ENCODE measurements at places on chromosomes 4 and X.
A peak's percentile ranks its signal among the peaks of the same experiment; 100 is the strongest.

- DNase-seq: no peak
Observed at GRCh38 chrX:129600981-129601424, 53.8 kb downstream of the APLN start.

GRCh38 chr4:162101337-162101736 is 62.5 kb downstream of the FSTL5 start:
- DNase-seq: no peak

GRCh38 chr4:156138781-156139280 is 185.2 kb upstream of the CTSO start:
- no peak for DNase-seq

- DNase-seq: no peak
Observed at GRCh38 chr4:59818656-59819055, 1381.5 kb upstream of the ADGRL3 start.

DNA sequence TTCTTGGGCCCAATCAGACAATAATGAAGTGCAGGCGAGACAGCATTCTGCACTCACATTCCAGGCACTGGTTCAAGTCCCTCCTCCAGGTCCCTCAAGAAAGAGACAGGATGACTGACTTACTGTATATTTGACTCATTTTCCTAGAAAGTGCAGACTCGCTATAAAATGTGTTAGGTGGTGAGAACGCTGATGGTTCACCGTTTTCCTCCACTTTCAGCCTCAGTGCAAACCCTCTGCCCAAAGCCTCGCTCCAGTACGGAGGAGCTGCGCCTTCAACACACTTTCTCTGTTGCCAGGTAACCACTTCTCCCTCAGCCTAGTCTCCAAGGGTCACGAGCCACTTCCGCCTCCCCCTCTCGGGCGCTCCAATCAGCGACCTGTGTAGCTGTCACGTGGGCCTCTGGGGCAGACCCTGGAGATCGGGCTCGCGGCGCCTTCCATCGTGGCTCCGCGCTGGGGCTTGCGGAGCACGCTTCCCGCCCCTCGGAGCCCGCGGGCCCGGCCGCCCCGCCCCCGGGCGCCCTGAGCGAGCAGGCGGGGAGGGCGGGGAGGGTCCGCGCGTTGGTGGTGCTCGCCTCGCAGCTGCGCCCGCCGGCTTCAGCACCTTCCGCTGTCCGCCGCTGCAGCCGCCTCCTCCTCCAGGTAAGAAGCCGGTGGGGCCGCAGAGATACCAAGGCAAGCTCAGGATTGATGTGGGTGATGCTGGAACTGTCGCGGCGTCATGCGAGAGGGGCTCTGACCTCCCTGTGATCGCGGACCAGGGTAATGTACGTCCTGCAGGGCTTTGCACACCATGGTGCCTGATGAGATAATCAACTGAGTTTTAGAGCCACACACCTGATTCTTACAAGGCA is at the start of gene WDR17:
Gene WDR17 (plus strand): TSS at position 407 of the 857 bp plus-strand sequence. CDS start 45,740 bp downstream, outside the sequence.
- peak; percentile 70 for DNase-seq

- DNase-seq: no peak
Observed at GRCh38 chr4:185457136-185457535, 14.4 kb downstream of the CCDC110 start.

Measured in stimulated activated CD4-positive, alpha-beta T cell treated with anti-CD3 and anti-CD28 coated beads, Interleukin-2, amount 100 ng/mL, for 24 hours (primary cell).